ENCODE measurements at places on chromosomes 12 and 14.

DNA sequence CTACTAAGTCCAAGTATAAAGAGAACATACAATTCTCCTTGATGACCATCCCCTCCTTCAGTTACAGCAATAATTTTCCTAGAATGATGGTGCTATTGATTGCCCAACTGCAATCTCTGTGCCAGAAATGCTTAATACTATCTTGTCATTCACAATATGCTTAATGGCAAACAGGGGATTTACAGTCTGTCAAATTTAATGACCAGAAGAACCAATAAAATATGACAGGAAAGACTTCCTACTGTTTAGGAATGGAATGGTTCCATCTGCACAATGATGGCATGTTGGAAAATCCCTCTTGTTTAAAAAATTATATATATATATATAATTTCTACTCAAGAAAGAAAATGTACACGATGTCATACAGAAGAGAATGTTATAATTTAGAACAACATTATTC is 623.2 kb downstream of the CCER1 start:
- no peak for DNase-seq

GRCh38 chr14:73172500-73172899 is 36.2 kb downstream of the PSEN1 start:
- no peak for DNase-seq

DNA sequence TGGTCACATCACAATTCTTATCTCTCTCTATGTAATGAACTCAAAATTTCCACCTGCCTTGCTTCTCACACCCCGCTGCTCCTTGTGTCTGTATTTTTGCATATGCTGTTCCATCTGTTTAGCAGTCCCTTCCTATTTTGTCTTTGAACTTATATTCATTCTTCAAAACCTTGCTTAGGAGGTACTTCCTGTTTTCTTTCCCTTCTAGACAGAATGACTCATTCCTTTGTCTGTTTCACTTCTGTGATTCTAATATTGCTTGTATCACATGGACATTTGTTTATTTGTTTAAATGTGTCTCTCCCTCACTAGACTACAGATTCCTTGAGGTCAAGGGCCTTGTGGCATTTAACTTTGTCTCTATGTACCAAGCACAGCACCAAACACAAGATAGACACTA is 424.2 kb downstream of the ETNK1 start:
- no peak for DNase-seq

- no peak for DNase-seq
These were observed 96.0 kb downstream of the SRGAP1 start for GRCh38 chr12:63940310-63941005.

DNA sequence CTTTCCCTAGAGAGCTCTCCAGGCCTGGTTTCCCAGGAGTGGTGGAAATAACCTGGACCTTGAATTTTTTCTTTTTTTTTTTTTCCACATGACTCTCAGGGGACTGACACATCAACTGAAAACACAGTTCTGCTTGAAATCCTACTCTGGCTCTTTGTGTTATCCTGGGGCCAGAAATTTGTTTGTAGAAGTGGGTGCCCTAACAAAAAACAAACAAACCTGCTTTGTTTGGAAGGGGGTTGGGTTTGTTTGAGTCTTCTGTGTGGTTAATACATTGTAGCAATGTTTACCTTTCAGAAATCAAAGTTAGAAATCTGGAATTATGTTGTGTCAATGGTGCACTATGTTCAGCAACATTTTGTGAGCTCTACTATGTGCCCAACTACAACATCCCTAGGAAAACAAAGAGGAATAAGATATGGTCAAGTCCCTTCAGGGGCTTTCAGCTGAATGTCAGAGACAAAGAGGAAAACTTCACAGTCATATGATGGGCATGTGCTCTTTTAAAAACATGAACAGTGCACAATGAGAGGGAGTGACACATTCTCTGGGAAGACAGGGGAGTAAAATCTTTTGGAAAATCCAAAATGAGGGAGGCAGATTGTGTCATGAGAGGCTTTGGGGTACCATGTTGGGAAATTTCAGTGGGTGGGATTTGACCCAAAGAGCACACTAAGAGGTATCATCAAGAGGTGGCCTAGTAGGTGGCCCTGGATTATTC is 1.5 kb upstream of the IGF1 start:
- no peak for DNase-seq

DNA sequence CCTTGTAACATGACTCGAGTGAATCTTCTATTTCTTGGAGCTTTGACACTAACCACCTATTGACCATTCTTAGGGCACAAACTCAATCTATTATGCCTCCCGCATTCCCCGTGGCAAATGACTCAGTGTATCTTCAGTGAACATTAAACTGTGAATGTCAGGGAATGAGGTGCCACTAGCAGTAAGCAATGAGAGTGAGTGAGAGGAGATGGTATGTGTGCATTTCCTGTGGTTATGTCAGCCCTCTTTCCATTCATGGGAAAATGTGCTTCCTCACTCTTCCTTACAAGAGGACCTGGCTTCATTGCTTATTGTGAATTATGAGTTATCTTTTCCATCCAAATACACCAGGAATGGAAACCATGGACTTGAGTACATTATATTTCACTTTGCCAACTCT is 229.2 kb downstream of the EMP1 start:
- no peak for DNase-seq

- DNase-seq = no peak
These were observed 7.8 kb upstream of the DYNLL1 start for GRCh38 chr12:120488057-120488640.

- no peak for DNase-seq
These were observed 411 bp downstream of the TTLL5 start for GRCh38 chr14:75661499-75661814.

DNA sequence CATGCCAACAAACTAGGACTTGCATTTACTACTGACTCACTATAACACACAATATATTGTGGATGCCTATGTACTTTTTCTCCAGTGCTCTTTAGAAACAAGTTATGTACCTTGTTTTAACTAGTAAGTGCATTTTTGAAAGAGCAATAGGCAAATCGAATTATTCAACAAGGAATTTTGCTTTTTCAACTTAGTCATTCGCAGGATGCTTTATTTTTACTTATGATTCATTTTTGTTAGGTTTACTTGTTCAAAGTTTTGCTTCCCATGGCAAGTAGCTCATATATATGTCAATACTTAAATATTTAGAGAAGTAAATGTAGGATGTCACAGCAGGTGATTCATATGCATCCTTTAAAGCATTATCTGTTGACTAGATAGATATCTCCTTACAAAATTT is 149.8 kb downstream of the PELI2 start:
- DNase-seq = no peak

DNA sequence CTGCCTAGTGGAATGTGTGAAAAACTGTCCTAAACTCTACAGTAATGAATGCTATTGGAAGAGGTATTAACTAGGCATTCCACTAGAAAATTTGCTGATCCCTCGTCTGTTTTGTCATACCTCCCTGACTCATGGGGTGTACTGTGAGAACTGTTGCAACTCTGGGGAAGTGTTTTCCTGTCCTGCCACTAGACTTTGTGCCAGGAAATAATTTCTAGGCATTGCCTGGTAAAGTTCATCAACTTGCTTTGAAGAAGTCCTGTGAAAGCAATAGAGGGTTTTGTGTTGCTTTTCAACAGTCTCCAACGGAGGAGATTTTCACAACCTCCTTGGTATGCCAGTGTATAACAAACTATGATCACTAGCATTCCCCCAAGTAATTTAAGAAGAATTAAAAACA is 139.9 kb downstream of the AKAP6 start:
- peak; percentile 31 for DNase-seq

GRCh38 chr14:67963960-67964812 is 144.6 kb downstream of the RAD51B start:
- no peak for DNase-seq

- no peak for DNase-seq
These were observed 20.4 kb downstream of the YAF2 start for GRCh38 chr12:42217656-42218055.

- DNase-seq = no peak
These were observed 17.8 kb downstream of the CCDC92 start for GRCh38 chr12:123954647-123955350.

GRCh38 chr14:95505030-95505589 is 11.3 kb downstream of the SYNE3 start:
- DNase-seq = no peak

GRCh38 chr12:12453635-12454034 is 96.8 kb downstream of the BORCS5 start:
- no peak for DNase-seq

DNA sequence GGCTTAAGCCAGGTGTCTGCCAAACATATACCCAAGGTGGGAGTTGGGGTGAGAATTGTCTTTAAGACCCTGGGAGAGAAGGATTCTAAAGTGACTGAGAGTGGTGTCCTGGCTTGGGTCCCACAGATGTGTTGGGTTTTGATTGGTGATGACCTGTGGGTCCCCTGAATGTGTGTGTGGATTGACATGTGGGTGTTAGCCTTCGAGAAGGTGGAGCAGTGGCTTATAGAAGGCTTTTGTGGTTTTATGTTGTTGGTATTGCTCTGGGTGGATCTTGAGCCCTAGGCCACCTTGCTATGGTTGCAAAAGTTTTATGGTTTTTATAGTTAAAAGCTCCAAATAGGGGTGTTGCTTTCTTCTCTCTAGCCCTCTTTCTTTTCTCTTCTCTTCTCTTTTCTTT is 29.7 kb downstream of the PLEKHG3 start:
- DNase-seq = no peak

DNA sequence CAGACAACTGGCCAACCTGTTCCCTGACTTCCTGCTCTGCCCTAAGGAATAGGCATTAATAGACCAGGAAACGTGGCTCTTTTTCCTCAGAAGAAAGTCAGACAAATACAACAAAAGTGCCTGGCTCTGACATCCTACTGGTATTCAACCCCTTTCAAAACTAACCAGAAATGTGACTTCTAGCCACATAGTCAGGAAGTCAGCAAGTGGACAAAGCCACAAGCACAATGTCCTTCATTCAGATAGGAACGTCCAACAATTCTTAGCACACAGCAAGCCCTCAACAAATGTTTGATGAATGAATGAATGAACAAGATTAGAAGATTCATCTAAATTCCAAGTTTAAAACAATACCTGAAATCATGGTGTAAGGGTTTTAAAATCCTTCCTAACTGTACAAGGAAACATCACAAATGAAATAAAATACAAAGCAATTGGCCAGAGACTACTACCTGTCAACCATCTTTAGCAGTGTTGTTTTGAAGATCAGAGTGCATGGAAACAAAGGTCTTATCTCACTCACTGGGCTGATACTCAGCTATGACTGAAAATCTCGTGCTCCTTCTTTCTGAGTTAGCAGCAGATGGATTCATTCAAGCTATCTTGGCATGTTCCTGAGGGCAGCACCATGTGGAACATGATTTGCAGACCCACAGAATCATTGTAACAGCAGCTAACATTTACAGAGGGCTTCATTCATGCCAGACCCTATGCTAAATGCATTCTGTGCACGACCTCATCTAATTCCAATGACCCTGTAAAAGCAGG is 16.5 kb downstream of the APPL2 start:
- no peak for DNase-seq

DNA sequence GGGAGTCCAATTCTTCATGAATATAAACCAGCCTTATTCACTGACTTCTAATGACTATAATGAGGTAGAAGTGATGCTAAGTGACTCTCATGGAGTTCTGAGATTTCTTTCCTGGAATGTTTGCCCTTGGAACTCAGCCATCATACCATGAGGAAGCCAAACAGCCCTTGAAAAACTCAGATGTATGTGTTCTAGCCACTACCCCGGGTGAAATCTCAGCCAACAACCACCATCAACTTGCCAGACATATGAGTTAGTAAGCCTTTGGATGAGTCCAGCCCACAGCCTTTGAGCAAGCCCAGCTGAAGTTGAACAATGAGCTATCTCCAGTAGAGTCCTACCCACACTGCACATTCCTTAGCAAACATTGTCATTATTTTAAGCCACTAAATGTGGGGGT is 149.5 kb downstream of the SLC6A15 start:
- no peak for DNase-seq

- DNase-seq = no peak
These were observed 493.9 kb downstream of the EGLN3 start for GRCh38 chr14:33457021-33457420.

DNA sequence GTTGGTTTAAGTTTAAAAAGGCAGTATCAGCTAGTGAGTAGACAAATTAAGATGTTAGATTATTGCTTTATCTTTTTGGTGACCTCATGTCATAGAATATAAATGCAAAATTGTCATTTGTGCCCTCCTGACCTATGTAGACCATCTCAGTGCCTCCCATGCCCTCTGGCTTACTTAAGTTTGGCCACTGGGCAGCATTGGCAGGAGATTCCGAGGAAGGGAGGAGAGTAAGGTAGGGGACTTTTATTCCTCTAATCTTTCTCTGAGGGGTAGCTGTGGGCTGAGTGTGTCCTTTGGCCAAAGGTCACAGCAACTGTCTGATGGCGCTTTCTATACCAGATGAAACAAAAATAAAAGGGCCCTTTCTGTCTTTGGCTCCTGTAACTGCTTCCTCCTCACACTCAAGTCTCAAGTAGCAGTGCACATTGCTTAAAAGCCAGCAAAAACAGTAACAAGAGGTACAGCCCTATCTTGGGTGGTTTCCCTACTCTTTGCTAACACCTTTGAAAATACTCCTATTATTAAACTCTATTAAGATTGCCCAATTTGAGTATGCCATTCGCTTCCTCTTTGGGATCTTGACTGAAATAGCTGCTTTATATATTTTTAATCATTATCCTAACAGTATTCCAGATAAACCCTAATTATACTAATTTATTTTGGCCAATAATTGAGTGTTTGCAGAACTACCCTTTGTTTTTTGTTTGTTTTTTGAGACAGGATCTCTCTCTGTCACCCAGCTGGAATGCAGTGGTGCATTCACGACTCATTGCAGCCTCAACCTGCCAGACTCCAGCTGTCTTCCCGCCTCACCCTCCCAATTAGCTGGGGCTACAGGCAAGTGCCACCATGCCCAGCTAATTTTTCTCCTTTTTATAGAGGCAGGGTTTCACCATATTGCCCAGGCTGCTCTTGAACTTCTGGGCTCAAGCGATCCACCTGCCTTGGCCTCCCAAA is 56.5 kb upstream of the KCNH3 start:
- no peak for DNase-seq

- DNase-seq = no peak
These were observed 24.9 kb upstream of the BCDIN3D start for GRCh38 chr12:49867570-49868341.

DNA sequence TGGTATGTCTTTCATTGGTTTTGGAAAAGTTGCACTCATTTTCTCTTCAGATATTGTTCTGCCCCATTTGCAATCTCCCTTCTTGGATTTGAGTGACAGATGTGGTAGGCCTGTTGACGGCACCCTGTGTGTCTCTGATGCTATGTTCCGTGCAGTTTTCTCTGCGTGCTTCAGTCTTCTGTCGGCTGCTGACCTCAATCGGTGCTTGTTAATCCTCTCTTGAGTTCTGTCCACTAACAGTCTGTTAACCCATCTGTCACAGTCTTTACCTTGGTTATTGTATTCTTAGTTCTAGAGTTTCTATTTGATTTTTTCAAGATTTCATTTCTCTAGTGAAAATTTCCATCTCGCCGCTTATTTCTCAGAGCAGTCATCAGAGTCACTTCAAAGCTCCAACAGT is 20.7 kb upstream of the PLD4 start:
- DNase-seq = no peak

DNA sequence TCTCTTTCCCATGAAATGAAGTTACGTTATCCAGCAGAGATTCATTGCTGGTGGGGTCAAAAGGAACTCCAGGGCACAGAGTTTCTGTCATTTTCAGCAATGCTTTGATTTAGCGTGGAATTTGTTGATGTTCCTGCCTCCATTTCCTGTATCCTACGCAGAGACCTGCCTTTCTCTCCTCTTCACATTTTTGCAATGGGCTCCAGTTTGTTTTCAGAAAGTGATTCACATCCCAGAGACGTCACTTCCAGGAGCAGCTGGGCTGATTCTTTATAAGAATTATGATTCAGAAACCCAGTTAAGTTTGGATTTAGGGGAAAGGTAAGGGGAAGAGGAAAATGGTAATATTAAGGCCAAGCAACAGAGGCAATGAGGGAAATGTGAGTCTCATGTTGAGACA is 11.6 kb downstream of the RNASE10 start:
- DNase-seq = no peak
